ENCODE measurements at places on chromosomes 11 and 22.

- no peak overlapping the region for H3K27ac ChIP-seq
- no peak overlapping the region for H3K4me3 ChIP-seq
- H3K4me1 ChIP-seq, result no peaks in the 10 kb centered on the region
- DNase-seq, result peak; percentile 55
- peaks cover under 1% of the 10 kb centered on the region for H3K36me3 ChIP-seq
These were observed 30.0 kb upstream of the CABP7 start for GRCh38 chr22:29689880-29690213.

DNA sequence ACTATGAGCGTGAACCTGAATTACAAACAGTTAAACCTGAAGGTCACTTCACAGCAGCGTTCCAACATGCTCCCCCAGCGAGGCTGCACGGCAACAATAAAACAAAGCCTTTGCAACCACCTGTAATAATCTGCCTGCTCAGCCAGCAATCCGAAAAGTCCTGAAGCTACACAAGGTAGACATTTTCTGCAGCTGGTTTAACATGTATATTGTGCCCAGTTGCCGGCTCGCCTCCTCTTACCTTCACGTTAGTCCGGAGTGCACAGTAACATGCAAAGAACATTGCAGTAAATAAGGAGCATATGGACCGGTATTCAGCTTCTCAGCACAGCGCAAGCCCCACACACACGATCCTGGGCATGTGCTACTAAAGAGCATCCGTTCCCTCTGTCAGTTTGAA, 704.3 kb downstream of the DLG2 start:
- no peaks in the 10 kb centered on the region for H3K4me1 ChIP-seq
- H3K27me3 ChIP-seq, result no peaks in the 10 kb centered on the region
- H3K36me3 ChIP-seq, result no peaks in the 10 kb centered on the region
- no peak overlapping the region for H3K27ac ChIP-seq
- H3K4me3 ChIP-seq, result no peak overlapping the region

DNA sequence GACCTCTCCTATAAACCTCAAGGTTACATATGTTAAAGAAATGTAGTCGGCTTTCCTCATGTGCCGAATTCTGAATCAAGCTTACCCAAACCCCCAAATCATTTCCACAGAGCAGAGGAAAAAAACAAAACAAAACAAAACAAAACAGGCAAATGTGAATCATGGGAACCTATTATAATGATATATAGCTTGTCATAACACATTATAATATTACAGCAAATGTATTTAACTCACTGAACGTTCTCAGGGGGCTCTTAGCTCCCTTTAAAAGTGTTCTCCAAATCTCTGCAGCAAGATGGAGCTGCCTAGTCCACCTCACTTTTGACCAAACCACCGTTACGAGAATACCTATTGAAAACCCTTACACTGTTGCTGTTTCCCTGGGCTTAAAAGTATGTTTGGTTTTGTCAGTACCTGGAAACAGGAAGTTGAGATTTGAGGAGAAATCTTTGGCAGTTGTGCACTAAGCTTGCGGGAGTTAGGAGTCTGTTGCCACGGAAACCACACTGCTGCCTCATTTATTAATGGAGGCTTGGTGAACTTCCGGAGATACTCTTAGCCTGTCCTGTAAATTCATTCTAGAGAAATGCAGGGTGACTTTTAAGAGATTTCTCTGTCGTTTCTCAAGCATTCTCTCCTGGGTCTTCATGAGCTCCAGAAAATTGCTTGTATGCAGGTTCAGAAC, 167.0 kb upstream of the RASSF10 start:
- peaks cover 26% of the 10 kb centered on the region for H3K4me1 ChIP-seq
- no peak overlapping the region for H3K4me3 ChIP-seq
- H3K27me3 ChIP-seq, result peaks cover 31% of the 10 kb centered on the region
- peak; percentile 42 for DNase-seq
- H3K27ac ChIP-seq, result no peak overlapping the region

- peaks cover 50% of the 10 kb centered on the region for H3K27me3 ChIP-seq
- H3K36me3 ChIP-seq, result no peaks in the 10 kb centered on the region
- no peak overlapping the region for H3K4me3 ChIP-seq
- no peak overlapping the region for H3K27ac ChIP-seq
These were observed 13.0 kb upstream of the FLI1 start for GRCh38 chr11:128680906-128681305.

DNA sequence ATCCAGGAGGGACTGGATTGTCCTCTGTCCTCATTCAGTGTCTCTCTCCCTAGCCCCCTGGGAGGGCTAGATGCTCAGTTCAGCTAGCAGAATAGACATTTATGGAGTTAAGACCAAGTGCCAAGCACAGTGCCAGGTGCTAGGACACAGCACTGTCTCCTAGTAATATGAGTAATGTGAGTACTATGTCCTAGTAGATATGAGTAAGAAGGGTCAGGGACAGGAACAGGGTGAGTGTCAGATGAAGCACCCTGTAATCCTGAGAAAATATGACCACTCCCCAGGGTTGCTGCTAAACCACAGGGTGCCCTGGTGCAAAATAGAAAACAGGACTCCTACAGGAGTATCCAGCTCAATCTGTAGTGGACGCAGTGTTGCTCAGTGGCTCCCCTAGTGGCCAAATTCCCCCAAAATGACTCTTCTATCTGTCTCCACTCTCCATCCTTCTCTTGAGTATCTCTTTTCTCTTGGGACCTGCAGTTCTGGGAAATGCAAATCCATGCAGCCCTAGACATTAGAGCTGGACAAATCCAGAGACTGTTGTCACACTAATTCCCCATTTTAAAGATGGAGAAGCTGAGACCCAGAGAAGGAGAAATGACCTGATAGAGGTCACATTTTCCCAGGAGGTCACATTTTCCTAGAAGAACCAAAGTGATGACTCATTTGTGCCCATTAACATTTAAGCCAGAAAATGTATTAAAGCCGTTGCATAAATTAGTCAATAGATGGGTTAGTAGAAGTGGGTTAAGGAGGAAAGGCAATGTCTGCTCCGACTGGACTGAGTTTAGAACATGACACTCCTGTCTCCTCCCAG, 214.3 kb downstream of the NXPE2 start:
- no peaks in the 10 kb centered on the region for H3K27me3 ChIP-seq
- no peaks in the 10 kb centered on the region for H3K36me3 ChIP-seq
- H3K4me3 ChIP-seq, result no peak overlapping the region
- no peak for DNase-seq
- H3K4me1 ChIP-seq, result no peaks in the 10 kb centered on the region

All from activated CD8-positive, alpha-beta memory T cell treated with anti-CD3 and anti-CD28 coated beads, Interleukin-2, amount 10 ng/mL, durations not matched to agents 7 days and 5 days (primary cell).